ENCODE measurements at places on chromosomes 12 and 14. TPM values are rescaled to one million over a fixed set of nuclear protein-coding genes. Genes with fewer than 3 reads are reported as not detected.

The GNG2 gene
- total RNA-seq, result 43.6 TPM

The SUDS3 gene
- total RNA-seq, result 36.8 TPM

The TAS2R19 gene
- 5.1 TPM for total RNA-seq

The TAS2R31 gene
- 3.7 TPM for total RNA-seq

The STRN3 gene
- 48.4 TPM for total RNA-seq

The LMO3 gene
- 0.39 TPM for total RNA-seq
